Nucleus accumbens (tissue), 56 donors: ENCODE measurements at places on chromosomes 12 and 14.

- no peak for DNase-seq
Observed at GRCh38 chr14:50001999-50002925, 109.4 kb downstream of the ARF6 start.

GRCh38 chr14:89807892-89808291 lies 146.6 kb downstream of the EFCAB11 start:
- no peak for DNase-seq

- no peak for DNase-seq
Observed at GRCh38 chr12:24600551-24600950, 348.4 kb downstream of the BCAT1 start.

GRCh38 chr12:26534071-26534470 lies 298.9 kb downstream of the ITPR2 start:
- DNase-seq, result no peak

GRCh38 chr14:94583557-94583956 lies 2.3 kb downstream of the SERPINA5 start:
- no peak for DNase-seq

- no peak for DNase-seq
Observed at GRCh38 chr12:115398311-115398781, 714.4 kb upstream of the TBX3 start.

GRCh38 chr12:45973526-45973925 lies 16.8 kb downstream of the SCAF11 start:
- DNase-seq, result no peak

- DNase-seq, result no peak
Observed at GRCh38 chr14:70188322-70188658, 461 bp downstream of the SLC8A3 start.

DNA sequence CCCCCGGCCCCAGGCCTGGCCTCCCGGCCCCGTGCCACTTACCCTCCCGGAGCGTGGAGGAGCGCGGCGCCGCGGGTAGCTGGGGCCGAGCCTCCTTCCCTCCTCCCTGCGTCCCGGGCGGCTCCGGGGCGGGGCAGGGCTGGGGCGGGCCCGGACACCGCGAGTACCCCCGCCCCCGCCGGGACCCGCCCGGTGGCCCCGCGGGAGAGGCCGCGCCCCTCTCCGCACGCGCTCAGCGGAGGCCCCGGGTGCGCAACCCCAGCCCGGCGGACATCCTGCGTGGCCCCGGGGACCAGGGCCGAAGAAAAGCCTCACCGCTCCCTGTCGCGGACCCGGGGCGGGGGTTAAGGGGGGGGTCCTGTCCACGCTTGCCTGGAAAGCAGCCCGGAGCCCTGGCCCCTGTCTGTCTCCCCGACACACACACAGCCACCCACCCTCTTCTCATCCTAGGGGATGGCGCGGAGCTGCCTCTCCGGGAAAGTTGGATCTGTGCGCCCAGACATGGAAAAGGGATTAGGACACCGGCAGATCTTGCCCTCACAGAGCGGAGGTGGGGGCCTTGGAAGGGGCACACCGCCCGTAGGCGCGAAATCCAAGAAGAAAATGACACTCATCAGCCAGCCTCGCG lies at the start of gene SYNE3:
SYNE3 (minus strand) TSS at position 97 of the 628 bp plus-strand sequence. CDS start 40,829 bp downstream, outside the sequence.
- no peak for DNase-seq

GRCh38 chr12:83136411-83136810 lies 449.7 kb downstream of the TMTC2 start:
- no peak for DNase-seq

GRCh38 chr14:99522457-99522891 lies 41.3 kb downstream of the CCNK start:
- no peak for DNase-seq

DNA sequence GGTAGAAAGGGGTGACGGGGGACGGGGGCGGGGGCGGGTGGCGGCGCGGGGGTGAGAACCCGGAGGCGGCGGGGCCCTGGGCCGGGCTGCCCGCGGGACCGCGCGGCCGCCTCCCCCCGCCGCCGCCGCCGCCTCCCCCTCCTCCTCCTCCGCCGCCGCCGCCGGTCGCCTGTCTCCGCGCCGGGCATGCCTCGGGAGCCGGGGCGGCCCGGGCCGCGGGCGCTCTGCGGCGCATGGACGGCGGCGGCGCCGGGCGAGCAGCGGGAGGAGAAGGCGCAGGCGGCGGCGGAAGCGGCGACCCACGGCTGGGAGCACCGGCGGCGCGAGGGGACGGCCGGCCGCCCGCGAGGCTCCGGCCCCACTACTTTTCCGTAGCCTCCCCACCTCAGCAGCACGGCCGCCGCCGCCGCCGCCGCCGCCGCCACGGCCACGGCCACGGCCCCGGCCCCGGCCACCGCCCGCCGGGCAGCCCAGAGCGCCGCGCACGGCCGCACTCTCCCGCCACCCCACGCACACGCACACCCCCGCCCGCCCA lies at the start of gene NPAS3:
NPAS3 (plus strand) TSS at position 161 of the 535 bp plus-strand sequence.
- DNase-seq, result no peak

DNA sequence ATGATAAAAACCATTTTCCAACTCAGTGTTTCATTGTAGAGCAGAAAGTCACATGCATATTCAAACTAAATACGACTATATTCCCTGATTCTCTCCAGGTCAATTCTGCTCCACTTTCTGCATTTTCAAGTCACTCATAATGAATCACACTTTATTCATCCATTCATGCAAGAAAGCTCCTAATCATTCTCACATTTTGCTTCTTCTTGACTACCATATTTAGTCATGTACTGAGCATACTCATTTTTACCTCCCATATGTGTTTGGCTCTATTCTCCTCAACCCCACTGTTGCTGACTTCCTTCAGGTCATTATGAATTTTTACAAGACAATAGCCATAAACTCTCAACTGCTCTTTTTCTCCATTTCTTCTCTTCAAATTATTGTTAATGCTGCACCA lies 43.4 kb upstream of the PIK3C2G start:
- no peak for DNase-seq

- DNase-seq, result no peak
Observed at GRCh38 chr14:77180726-77181602, 634 bp upstream of the TMEM63C start.

DNA sequence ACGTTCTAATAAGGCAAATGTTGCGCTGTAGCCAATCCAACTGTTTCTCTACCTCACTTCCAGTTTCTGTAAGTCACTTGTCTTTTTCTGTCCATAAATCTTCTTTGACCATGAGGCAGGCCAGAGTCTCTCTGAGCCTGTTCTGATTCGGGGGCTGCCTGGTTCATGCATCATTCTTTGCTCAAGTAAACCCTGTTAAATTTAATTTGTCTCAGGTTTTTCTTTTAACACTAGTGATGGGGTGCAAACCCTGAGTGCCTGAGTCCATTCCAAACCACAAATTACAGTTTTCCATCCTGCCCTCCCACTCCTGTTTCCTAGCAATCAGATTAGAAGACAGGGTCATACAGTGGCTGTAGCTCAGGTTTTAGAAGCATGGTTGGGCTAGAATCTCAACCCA lies 41.9 kb downstream of the VWF start:
- no peak for DNase-seq

GRCh38 chr14:96587823-96588385 lies 85.7 kb downstream of the PAPOLA start:
- DNase-seq, result no peak

- no peak for DNase-seq
Observed at GRCh38 chr14:35403114-35403602, 1.4 kb downstream of the NFKBIA start.

GRCh38 chr14:65849558-65849957 lies 437.0 kb downstream of the FUT8 start:
- DNase-seq, result no peak

- DNase-seq, result no peak
Observed at GRCh38 chr12:3958534-3958933, 85.3 kb upstream of the PARP11 start.

DNA sequence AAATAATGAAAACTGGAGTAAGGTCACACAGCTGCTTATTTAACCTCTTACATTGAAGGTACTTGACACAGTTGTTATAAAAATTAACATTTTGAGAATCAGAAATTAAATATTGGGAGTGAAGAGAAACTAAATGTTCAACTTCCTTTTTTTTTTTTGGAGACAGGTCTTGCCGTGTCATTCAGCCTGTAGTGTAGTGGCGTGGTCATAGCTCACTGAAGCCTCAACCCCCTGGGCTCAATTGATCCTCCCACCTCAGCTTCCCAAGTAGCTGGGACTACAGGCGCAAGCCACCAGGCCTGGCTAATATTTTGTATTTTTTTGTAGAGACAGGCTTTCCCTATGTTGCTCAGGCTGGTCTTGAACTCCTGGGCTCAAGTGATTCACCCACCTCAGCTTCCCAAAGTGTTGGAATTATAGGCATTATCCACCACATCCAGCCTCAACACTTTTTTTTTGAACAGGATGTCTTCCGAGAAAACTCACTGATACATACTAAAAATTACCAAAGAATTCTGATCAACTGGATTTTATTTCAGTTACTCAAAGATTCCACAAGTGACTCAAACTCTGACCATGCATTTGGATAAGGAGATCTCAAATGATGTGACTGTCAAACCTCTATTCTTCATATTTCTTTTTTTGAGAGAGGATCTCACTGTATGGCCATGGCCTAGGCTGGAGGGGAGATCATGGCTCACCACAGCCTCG lies 35.4 kb downstream of the SGPP1 start:
- no peak for DNase-seq

GRCh38 chr12:65022960-65023359 lies 98.1 kb downstream of the WIF1 start:
- no peak for DNase-seq

DNA sequence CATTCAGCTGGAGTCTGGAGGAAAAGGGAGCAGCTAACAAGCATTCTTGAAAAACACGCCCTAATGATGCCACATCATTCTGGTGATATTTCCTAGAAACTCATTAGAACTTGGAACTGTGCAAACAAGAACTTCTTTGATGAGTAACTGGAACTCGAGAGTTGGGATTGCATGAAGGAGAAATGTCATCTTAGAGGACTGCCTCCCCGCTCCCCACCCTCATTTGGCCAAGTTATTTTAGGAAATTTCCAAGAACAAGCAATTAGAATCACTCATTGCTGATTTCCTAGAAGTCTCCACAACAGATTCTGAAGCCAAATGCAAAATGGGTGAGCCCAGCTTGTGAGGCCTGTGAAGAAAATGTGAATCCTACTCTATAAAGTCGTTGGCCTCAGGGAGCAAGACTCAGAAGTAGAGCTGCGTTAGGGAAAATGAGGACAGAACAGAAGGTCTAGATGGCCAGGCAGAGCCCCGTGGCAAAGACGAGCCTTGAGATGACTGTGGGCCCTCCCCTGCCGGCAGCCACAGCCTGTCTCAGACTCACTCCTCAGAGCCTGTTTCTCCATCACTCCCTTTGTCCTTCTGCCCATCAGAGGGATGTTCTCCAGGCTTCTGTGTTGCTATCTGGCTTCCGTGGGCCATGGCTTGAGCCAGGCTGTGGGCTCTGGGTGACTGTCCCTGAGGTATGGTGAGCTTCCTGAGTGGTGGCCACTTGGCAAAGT lies 38.4 kb downstream of the RTL1 start:
- no peak for DNase-seq

- DNase-seq, result no peak
Observed at GRCh38 chr14:94517248-94517640, 8.0 kb upstream of the SERPINA12 start.

GRCh38 chr12:123471374-123472068 lies 13.6 kb downstream of the SNRNP35 start:
- DNase-seq, result no peak

DNA sequence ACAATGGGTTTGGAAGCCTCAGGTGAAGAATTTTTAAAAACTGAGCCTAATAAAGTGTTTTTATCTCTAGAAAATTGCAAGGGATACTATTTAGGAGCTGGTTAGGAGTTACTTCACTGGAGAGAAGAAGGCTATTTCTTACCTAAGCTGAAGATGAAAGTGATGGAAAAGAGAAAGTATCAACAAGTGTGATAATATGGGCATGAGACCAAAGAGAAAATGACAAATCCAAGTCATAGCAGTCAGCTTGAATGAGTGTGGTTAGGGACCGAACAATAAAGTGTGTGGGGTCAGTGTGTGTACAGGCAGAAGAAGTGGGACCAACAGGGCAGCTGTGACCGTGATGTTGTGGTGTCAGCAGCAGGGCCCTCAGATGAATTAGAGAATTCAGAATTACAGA lies 24.2 kb upstream of the ADAMTS20 start:
- DNase-seq, result no peak

DNA sequence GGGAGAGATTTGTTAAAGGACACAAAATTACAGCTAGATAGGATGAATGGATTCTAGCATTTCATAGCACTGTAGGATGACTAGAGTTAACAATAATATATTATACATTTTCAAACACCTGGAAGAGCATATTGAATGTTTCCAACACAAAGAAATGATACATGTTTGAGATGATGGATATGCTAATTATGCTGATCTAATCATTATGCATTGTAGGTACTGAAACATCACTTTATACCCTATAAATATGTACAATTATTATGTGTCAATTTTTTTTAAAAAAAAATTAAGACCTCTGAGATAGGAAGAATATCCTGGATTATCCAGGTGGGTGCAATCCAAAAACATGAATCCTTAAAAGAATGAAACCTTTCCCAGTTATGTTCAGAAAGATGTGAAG lies 100.3 kb upstream of the CPNE8 start:
- DNase-seq, result no peak

GRCh38 chr12:52401926-52402325 lies 4.2 kb downstream of the KRT82 start:
- no peak for DNase-seq

DNA sequence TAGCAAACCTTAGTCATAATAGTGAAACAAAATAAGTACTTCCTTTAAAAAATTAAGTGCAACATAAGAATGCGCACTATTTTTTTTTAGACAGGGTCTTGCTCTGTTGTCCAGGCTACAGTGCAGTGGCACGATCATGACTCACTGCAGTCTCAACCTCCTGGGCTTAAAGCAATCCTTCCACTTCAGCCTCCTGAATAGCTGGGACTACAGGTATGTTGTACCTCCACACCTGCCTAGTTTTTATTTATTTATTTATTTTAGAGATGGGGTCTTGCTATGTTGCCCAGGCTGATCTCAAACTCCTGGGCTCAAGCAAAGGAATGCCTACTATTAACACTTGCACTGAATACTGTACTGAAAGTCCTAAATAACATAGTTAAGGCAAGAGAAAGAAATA lies 93.8 kb downstream of the NUMB start:
- no peak for DNase-seq

DNA sequence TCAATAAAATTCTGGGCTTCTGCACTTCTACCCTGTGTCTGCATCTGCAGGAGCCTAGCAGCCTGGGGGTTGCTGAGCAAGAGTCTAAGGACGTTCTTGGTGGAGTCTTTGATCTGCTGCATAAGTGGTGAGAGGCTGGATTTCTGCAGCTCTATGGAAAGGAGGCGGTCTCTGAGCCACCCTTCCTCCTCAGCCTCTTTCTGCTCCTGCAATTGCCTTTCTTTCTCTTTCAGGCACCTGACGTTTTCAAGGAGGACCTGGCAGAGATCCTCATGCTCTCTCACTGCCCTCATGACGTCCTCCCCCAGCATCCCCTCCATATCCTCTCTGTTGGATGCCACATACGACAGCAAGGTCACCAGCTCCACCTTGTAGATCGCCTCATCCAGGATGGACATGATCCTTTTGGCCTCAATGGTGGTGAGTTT lies 13.6 kb upstream of the TPCN1 start:
- DNase-seq, result no peak
